Nasal cavity respiratory epithelium epithelial cell of viscerocranial mucosa (primary cell): ENCODE measurements at places on chromosomes 1 and 21. TPM values are rescaled to one million over a fixed set of nuclear protein-coding genes. Genes with fewer than 3 reads are reported as not detected.

The HES4 gene
- total RNA-seq: 34.5 and 46.5 TPM in 2 replicates

The ADAMTS1 gene
- 28.4 and 34.2 TPM in 2 replicates for total RNA-seq

The KPRP gene
- 0.34 TPM in 1 of 2 replicates, not detected in the other for total RNA-seq

The PLEKHA6 gene
- 2.2 and 2.4 TPM in 2 replicates for total RNA-seq

The DYNLT5 gene
- total RNA-seq: not detected in 2 replicates

The CTSE gene
- total RNA-seq: not detected in 2 replicates

The SLC25A34 gene
- 0.68 and 1.7 TPM in 2 replicates for total RNA-seq

The SLC35D1 gene
- total RNA-seq: 18.8 and 19.0 TPM in 2 replicates

The IFNLR1 gene
- 5.8 and 9.6 TPM in 2 replicates for total RNA-seq

The SLC26A9 gene
- under 0.01 TPM in 2 replicates for total RNA-seq

The OXCT2 gene
- total RNA-seq: 0.36 and 1.7 TPM in 2 replicates

The PADI3 gene
- 0.68 and 12.5 TPM in 2 replicates for total RNA-seq

The SYT11 gene
- 0.34 and 0.36 TPM in 2 replicates for total RNA-seq

The FAM3B gene
- 0.28 TPM in 1 of 2 replicates, not detected in the other for total RNA-seq

The KCNA2 gene
- under 0.01 TPM in 1 of 2 replicates, not detected in the other for total RNA-seq

The BGLAP gene
- under 0.01 and 0.07 TPM in 2 replicates for total RNA-seq

The CR1 gene
- not detected in 2 replicates for total RNA-seq

The FCRL2 gene
- not detected in 2 replicates for total RNA-seq

The SRSF10 gene
- 56.0 and 102 TPM in 2 replicates for total RNA-seq

The FNBP1L gene
- total RNA-seq: 18.1 and 58.1 TPM in 2 replicates

The SPRR1A gene
- total RNA-seq: 3.1 and 9.5 TPM in 2 replicates

The CADM3 gene
- not detected in 2 replicates for total RNA-seq

The PRMT2 gene
- total RNA-seq: 92.3 and 149 TPM in 2 replicates

The CAPN8 gene
- under 0.01 and 0.14 TPM in 2 replicates for total RNA-seq

The AKR7A3 gene
- 0.34 and 0.57 TPM in 2 replicates for total RNA-seq

The A3GALT2 gene
- not detected in 2 replicates for total RNA-seq

The SPRR4 gene
- not detected in 2 replicates for total RNA-seq

The ARHGEF16 gene
- total RNA-seq: 18.1 and 22.8 TPM in 2 replicates
